Muscle of arm (tissue), 14 donors: ENCODE measurements at places on chromosomes 13 and 19.

DNA sequence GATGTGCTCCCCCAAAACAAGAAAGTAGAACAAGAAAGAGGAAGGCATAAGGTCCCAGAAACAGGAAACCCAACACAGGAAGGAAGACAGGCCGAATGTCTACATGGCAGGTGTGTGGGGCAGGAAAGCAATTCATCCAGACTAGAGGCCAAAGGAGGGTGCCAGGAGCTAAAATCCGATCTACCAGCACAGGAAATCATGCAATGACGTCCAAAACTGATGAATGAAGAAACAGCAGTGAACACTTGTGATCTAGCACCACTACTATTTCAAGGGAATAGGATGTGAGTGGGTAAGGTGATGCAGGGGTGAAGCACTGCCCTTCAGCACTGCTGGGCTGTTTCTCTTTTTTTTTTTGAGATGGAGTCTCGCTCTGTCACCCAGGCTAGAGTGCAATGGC lies 59.1 kb downstream of the DOCK9 start:
- DNase-seq = no peak

GRCh38 chr13:73187106-73187505 lies 128.3 kb downstream of the KLF5 start:
- DNase-seq = no peak

- no peak for DNase-seq
Measured at GRCh38 chr13:31769575-31769974, 30.2 kb downstream of the RXFP2 start.

- peak; percentile 84 for DNase-seq
Measured at GRCh38 chr13:80469853-80470381, 129.0 kb upstream of the SPRY2 start.

DNA sequence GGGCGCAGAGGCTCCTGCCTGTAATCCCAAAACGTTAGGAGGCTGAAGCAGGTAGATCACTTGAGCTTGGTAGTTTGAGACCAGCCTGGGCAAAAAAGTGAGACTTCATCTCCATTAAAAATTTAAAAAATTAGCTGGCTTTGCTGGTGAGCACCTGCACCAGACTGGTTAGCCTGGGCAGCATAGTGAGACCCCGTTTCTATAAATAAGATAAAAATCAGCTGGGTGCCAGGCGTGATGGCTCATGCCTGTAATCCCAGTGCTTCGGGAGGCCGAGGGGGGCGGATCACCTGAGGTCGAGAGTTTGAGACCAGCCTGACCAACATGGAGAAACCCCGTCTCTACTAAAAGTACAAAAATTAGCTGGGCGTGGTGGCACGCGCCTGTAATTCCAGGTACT lies 32.4 kb downstream of the DPRX start:
- no peak for DNase-seq

GRCh38 chr19:58356766-58357480 lies 3.6 kb upstream of the A1BG start:
- peak; percentile 41 for DNase-seq

DNA sequence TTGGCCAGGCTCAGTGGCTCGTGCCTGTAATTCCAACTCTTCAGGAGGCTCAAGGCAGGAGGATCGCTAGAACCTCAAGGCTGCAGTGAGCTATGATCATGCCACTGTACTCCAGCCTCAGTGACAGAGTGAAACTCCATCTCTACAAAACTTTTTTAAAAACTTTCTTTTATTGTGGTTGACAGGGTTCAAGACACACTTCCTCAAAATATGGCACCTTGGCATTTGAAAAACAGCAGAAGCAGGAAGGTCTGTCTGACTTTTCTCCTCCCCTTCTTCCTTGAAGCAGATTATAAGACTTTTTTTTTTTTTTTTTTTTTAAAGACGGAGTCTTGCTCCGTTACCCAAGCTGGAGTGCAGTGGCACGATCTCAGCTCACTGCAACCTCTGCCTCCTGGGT lies 100.3 kb downstream of the TM9SF2 start:
- no peak for DNase-seq

GRCh38 chr19:58279042-58279924 lies 528 bp downstream of the ZNF8 start:
- peak; percentile 69 for DNase-seq

GRCh38 chr13:71759651-71760511 lies 107.1 kb downstream of the DACH1 start:
- no peak for DNase-seq

- DNase-seq = no peak
Measured at GRCh38 chr13:96091164-96092117, 1.5 kb downstream of the HS6ST3 start.

- no peak for DNase-seq
Measured at GRCh38 chr19:38707512-38708114, 36.7 kb downstream of the CAPN12 start.

DNA sequence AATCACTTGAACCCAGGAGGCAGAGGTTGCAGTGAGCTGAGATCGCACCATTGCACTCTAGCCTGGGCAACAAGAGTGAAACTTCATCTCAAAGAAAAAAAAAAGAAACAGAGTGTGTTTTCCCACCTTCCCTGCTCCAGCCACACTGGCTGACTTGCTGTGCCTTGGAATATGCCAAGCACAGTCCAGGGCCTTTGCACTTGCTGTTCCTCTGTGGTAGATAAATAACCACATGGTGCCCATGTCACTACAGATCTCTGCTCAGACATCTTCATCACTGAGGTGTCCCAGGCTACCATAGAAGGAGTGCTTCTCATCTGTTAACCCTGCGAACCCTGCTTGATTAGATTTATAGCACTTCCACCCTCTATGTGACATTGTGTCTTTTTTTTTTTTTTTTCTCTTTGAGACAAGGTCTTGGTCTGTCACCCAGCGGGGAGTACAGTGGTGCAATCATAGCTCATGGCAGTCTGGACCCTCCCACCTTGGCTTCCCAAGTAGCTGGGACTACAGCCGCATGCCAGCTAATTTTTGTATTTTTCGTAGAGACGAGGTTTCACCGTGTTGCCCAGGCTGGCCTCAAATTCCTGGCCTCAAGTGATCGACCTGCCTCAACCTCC lies 10.4 kb downstream of the SMARCA4 start:
- no peak for DNase-seq

DNA sequence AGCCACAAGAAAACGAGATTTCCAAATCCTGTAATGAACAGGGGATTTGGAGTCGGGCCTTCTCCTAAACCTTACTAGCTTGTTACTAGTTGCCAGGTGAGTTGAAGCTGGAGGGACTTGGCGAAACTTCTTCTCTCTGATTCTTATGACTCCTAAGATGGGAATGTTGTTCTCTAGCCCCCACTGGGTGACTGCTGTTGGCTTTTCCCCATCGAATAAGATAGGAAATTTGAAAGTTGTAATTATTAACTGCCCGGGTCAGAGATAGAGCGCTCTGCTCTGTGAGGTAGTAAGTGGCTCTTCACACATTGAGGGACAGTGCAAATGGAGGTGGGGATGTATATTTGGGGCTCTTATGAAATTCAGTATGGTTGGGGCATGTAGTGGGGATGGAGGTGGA lies 111.2 kb upstream of the MBNL2 start:
- no peak for DNase-seq

GRCh38 chr19:16509141-16510061 lies 13.2 kb downstream of the C19orf44 start:
- peak; percentile 59 for DNase-seq

DNA sequence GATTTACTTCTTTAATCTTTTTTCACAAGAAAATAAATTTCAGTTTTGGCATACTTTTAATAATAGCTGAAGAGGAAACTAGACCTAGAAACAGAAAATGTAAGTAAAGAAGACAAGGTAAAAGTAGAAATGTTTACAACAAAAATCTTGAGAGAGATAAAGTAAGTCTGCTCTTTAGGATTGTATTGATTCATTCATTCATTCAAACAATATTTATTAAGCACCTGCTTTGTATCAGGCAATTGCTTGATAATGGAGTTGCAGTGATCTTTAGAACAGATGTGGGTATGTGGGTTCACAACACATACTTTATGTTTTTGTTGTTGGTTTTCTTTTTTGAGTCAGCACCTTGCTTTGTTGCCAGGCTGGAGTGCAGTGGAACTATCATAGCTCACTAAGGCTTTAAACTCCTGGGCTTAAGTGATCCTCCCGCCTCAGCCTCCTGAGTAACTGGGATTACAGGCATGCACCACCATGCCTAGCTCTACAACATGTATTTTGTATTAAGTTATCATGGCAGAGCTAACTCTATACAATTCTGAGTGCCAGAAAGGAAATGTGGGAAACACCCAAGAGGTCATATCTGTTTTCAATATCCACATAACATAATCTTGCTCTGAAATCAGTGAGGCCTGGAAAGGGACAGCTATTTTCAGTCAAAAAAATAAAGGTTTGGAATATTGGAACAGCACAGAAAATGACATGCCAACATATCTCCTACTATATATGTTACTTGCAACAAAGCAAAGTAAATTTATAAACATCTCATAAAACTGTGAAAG lies 8.8 kb upstream of the SPART start:
- DNase-seq = no peak

GRCh38 chr19:16235811-16236652 lies 38.3 kb downstream of the AP1M1 start:
- no peak for DNase-seq

- DNase-seq = no peak
Measured at GRCh38 chr19:2254064-2254872, 1.9 kb downstream of the JSRP1 start.

DNA sequence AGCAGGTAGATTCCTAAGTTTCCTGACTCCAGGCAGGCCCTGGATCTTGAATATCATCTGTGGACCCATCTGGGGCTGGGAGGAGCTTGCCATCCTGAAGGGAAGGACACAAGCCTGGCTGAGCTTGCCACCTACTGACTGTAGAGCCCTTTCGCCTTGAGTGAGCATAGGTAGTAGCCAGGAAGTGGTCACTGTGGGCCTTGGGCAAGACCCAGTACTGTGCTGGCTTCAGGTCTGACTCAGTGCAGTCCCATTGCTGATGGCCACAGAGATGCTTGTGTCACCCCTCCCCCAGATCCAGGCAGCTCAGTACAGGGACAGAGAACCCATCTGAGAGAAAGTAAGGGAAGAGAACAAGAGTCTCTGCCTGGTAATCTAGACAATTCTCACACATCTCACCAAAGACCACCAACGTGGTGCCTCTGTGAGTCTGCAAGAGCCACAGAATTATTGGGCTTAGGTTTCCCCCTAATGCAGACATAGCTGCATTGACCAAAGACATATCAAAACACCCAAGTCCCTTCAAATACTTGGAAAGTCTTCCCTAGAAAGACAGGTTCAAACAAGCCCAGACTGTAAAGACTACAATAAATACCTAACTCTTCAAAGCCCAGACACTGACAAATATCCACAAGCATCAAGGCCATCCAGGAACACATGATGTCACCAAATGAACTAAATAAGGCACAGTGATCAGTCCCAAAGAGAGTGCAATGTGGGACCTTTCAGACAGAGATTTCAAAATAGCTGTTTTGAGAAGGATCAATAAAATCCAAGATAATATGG lies 108.2 kb upstream of the WASF3 start:
- DNase-seq = no peak

GRCh38 chr19:56347163-56347778 lies 32.6 kb upstream of the ZSCAN5A start:
- no peak for DNase-seq

GRCh38 chr13:37869756-37870488 lies at the start of gene TRPC4:
Gene TRPC4, minus strand, starts transcription at chr13:37869772. Its CDS starts 86,439 bp downstream, at chr13:37783333.
- peak; percentile 29 for DNase-seq

GRCh38 chr13:22081430-22081829 lies 410.6 kb downstream of the FGF9 start:
- no peak for DNase-seq

DNA sequence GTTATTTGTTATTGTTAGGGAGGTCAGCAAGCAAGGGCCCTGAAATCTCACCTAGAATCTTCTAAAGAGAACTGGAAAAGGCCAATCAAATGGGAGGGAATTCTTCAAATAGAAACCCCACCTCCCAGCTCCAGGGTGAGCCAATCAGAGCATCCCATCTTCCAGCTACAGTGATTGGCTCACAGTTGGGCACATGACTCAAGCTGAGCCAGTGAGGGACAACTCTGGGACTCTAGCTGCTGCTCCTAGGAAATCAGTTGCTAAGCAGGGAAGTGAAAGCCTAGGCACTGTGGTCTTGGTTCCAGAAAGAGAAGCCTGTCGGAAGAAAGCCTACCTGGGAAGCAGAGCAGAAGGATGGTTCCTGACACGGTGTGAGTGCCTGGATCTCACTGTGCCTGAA lies 13.4 kb downstream of the TM6SF2 start:
- no peak for DNase-seq

DNA sequence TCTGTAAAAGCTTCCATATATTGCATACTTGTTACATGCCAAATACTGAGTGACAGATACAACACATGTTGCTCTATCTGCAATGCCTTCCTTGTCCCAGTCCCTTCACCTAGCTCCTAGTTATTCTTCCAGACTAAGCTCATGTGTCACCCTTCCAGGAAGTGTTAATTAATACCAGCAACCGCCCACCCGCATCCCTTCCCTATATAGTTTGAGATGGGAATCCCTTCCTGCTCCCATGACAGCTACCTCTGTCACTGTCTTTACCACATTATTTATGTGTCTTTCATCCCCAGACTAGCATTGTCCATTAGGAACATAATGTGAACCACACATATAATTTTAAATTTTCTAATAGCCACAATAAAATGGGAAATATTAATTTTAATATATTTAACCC lies 49.5 kb upstream of the FRY start:
- DNase-seq = no peak

DNA sequence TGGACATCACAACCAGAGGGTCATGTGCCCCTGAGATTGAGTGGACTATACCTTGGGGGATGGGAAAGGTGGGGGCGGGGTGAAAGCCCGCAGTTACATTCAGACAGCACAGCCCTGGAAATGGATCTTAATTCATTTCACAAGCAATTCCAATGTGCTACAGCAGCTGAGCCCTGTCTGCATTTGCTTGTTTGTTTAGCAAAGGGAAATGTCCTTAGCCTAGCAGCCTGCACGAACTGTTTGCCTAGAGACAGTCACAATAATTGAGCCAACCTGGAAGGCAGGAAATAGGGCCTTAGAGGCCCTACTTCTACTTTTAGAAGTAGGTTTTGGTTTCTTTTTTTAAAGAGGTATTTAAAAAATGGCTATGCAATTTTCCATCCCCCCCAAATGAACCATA lies 177.3 kb upstream of the KL start:
- peak; percentile 58 for DNase-seq

DNA sequence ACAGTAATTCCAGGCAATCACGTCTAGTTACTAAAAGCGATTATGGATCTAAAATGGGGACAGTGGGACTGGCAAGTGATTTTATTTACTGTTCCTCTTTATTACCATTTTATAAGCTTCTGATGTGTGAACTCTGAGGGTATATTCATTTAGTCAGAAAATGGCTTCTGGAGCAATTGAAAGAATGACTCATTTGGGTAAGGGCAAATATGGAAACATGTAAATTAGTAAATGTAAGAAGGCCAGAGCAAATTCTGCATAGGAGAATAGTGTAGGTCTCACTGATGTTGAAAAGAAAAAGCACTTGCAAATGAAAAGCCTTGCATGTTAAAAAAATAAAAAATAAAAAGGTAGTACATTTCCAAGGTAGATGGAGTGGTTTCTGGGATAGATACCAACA lies 262.2 kb downstream of the KLF5 start:
- no peak for DNase-seq

GRCh38 chr19:18090545-18091216 lies 3.9 kb upstream of the IL12RB1 start:
- no peak for DNase-seq
